ENCODE measurements at places on chromosomes 1 and 21. TPM values are rescaled to one million over a fixed set of nuclear protein-coding genes. Genes with fewer than 3 reads are reported as not detected.

ETS2 gene
- total RNA-seq, result 12.7 TPM

- DNase-seq, result no peak
Observed at GRCh38 chr1:64946916-64947315, 19.4 kb downstream of the JAK1 start.

DNA sequence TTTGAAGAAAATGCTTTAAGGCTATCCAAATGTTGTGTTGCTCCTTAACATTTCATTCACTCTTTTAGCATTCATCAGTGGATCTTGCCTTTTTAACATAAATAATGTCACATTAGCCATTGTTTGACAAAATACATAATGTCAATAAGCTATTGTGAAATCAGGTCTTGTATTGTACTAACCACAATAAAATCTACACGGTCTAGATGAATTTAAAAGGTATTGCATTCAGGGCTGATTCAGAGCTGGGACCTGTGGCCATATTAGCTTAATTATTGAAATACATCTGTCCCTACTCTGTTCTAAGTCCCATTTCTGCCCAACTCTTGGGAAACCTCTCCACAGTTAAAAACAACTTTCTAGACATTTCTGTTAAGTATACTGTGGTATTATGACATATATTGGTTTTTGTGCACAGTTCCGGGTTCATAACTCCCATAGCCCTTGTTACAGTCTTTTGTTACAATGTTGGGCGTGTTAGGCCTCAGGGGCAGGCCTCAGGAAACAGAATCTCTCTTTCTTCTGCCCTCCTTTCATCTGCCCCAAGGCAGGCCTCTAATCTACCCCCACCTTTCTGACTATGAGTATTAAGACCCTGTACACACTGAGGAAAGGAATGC lies 44.7 kb upstream of the CITED4 start:
- no peak for DNase-seq

DNA sequence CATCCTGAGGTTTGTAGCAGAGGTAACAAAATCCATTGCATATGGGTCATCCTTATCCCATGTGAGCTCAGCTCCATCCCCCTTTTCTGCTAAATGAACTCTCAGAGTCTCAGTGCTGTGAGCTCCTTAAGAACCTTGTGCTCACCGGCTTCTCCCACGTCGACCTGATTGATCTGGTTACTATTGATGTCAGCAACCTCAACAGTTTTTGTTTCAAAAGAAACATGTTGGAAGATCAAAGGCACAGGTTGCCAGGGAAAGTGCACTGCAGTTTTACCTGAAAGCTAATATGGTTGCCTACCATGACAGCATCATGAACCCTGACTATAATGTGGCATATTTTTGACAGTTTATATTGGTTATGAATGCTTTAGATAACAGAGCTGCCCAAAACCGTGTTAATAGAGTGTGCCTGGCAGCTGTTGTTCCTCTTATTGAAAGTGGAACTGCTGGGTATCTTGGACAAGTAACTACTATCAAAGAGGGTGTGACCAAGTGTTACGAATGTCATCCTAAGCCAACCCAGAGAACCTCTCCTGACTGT lies 131.4 kb downstream of the HS2ST1 start:
- DNase-seq, result no peak

DNA sequence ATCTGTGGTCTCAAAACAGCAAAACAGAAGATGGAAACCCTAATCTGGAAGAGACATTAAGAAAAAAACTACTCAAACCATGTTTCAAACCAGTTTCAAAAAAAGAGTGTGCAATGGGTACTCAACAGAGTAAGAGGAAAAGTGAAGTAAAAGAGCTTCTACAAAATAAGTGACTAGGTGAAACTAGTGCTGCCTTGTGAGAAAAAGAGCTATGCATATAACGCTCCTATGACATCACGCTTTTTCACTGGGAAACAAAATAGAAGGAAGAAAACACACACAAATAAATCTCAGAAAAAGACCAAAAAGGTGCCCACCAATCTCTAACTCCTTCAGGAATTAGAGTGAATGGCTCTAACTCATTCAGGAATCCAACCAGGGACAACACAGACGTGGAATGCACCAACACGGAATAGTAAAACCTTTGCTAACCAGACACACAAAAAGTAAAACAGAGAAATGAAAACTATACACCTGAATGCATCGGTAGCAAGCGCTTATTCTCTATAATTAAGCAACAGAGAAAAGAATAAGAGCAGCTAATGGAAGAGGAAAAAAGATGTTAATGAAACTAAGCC lies 1.3 kb downstream of the FOXJ3 start:
- DNase-seq, result no peak

All from MG63 (cell line).